Stimulated activated CD4-positive, alpha-beta T cell treated with anti-CD3 and anti-CD28 coated beads, TNF-alpha, amount 100 ng/mL, for 1 hour (primary cell): ENCODE measurements at places on chromosomes 12 and 14.
A peak's percentile ranks its signal among the peaks of the same experiment; 100 is the strongest.

DNA sequence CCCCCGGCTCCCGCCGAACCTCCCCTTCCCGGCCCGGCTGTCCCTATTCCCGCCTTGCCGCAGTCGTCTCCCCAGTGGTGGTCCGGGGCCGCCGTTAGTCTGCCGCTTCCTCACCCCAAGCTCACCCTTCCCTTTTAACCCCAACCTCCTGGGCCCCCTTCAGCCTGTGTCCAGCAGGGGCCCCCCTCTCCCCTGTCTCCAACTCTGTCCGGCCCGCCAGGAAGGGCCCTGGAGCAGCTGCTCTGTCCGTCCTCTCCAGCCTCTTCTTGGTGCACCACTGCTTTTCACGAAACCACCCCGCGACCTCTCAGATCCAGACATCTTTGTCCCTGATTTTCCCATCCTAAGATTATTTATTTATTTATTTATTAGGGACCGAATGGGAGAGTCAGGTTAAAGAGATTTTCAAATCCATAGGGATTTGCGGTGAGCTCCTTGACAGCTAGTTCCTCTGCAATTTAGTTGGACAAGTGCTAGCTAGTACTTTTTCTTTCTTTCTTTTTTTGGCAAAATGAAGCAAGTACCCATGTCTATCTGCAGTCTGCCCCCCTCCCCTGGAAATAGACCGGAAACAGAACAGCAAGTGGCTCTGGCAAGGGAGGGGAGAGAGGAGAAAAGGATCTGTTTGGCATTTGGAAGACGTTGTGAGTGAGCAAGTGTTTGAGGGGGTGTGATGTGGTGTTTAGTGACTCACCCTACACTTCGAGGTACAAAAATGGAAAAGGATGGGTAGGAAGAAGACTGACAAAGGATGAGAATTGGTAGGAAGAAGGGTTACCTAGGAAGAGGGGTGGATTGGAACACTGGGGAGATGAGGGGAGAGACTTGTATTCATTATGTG lies 632 bp downstream of the UBR7 start:
- no peak for DNase-seq

GRCh38 chr14:32312010-32312331 lies 17.1 kb upstream of the AKAP6 start:
- DNase-seq, result no peak

- no peak for DNase-seq
Measured at GRCh38 chr12:51351913-51352532, 5.5 kb upstream of the CELA1 start.

DNA sequence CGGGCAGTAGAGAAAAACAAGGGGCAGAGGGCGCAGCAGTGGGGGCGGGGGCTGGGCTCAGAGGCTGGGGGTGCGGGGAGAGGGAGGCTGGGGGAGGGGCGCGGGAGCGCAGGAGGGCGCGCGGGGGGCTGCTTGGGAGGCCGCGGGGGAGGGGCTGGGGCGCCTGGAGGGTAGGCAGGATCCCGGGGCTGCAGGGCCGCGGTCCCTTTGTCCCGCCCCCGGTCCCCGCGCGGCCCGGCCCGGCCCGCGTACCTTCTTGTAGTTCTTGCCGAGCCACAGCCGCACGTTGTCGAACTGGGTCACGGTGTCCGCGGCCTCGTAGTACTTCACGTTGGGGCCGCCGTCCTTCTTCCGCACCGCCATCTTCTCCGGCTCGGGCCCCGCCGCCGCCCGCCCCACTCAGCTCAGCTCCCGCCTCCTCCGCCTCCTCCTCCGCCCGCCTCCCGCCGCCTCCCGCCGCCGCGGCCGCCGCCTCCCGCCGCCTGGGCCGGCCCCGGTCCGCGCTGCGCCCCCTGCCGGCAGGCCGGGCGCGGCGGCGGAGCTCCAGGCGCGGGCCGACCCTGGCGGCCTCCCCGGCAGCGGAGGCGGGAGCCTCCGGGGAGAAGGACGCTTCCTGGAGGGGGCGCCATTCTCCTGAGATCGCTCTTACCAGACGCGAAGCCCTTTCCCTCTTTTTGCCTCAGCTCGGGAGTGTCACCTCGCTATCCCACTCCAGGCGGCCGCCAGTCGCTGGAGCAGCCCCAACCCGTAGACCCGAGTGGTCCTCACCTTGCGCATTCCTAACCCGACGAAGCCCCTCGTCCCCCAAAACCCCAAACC lies at the start of gene SMARCC2:
TSS of gene SMARCC2 (minus strand) at position 385 of the 819 bp plus-strand sequence. CDS start at position 363, 22 bp downstream.
- DNase-seq, result peak; percentile 73

DNA sequence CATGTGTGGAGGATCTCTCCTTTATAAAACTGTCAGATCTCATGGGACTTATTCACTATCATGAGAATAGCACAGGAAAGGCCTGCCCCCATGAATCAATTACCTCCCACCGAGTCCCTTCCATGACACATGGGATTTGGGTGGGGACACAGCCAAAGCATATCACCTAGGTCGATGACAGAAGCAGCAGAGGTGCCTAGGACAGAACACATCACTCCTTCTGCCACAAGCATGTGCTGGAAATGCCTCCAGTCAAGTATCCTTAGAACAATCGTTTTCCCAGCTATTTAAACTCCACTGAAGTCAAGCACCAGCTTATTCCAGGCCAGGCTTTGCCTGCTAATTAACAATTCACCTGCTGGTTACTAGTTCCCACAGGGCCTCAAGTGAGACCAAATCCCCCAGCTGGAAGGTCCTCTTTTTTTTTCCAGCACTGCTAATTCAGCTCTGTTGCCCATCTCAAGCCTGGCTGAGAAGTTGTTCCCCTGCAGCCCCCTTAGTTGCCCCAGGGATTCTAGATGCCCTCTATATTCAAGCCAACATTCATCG lies 212.3 kb upstream of the NUDT4 start:
- no peak for DNase-seq

GRCh38 chr14:70642303-70643235 lies 853 bp downstream of the TTC9 start:
- no peak for DNase-seq

DNA sequence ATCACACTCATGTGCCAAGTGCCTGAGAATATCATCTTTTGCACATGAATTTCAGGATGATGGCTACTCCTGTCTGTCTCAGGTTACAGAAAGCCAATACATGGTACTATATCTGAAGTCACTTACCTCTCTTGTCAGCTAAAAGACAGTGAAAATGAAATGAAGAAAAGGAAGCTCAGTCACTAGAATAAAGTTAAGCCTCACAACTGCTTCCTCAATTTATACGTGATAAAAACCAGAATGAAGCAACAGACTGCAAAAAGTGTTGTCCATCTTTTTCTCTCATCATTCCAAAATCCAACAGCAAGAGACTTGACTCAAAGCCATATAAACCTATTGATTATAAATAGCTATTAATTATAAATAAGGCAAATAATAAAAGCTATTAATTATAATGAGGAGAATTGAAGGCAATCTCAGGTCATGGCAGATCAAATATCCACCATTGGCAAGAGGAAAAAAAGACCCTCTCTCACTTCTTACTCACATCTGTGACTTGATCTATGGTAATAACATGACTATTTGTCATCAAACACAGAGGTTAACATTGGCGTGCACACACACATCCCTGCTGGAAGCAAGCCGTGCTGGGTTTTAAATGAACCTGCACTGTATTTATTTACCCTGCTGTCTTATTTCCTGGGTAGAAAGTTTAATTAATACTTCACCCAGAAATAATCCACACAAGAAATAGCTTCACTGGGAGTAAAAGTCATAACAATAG lies 10.0 kb downstream of the NIN start:
- DNase-seq, result no peak

DNA sequence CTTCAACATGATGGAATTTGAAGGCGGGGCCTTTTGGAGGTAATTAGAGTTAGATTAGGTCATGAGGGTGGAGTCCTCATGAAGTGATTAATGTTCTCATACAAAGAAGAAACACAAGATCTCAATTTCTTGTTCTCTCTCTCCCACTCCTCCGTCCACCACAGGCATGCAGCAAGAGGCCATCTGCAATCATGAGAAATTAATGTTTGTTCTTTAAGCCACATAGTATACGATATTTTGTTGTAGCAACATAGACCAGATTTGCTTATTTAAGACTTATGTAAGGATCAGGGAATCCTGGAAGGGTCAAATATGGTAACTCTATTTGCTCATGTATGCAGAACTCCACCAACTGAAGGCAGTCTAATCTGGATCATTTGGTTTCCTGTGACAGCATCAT lies 429.0 kb downstream of the LRIG3 start:
- DNase-seq, result no peak

DNA sequence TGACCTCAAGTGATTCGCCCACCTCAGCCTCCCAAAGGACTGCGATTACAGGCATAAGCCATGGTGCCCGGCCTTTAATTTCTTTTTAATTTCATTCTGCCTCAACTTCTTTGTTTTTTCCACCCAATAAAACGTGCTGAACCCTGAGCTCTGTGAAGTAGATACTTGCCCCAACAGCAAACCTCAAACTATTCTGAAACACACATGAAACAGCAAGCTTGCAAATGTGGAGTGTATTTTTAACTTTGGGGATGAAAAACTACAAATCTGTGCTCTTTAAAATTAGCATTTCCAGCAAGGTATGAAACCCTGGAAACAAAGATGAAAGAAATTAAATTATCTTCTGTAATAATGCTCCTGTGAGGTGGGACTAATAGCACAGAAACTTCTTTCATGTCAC lies 246.6 kb downstream of the ANO6 start:
- no peak for DNase-seq

GRCh38 chr14:80605536-80605935 lies 336.0 kb downstream of the CEP128 start:
- DNase-seq, result no peak

DNA sequence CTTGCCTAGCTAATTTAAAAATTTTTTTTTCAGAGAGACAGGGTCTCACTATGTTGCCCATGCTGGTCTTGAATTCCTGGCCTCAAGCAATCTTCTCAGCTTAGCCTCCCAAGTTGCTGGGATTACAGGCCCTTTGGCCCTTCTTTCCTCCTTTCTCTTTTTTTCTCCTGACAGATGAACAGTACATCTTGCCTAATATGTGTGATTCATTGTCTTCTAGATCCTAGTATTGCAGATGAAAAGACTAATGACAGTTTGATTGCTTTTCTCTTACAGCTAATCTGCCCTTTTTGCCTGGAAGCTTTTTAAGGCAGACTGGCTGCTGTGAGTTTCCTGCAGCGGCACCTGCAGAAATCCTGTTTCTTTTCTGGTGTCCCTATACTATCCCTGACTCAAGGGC lies 12.0 kb downstream of the DEPDC4 start:
- DNase-seq, result no peak
